ENCODE measurements at places on chromosomes 4 and X.

GRCh38 chrX:97402333-97402732, 518.6 kb downstream of the RPA4 start:
- no peak for DNase-seq

DNA sequence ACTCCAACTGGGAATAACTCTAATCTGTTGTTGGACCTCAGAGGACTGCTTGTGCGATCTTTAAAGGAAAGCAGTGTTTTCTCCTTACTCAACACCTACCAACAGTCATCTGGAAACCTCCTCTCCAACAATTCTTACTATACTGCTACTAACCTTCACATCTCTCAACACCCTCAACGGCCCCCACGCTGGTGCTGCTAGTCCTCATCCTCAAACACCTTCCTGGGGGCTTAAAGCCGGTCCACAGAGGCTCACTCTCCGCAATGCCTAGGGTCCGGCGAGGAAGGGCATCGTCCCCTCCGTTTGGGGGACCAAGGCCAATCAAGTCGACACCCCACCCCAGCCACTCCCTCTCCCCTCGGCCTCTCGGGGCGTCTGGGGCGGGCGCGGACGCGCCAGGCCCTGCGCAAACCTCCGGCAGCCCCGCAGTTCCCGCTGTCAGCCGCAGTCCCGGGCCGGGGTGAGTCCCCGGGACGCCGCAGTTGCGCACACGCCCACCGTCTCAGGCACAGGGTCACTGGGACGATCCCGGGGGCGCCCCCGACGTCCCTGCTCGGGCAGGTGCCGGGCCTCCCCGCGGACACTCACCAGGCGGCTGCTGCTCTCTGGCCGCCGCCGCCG, 418 bp downstream of the TAB3 start:
- no peak for DNase-seq

- no peak for DNase-seq
Measured at GRCh38 chrX:24243188-24243587, 70.7 kb downstream of the SUPT20HL2 start.

DNA sequence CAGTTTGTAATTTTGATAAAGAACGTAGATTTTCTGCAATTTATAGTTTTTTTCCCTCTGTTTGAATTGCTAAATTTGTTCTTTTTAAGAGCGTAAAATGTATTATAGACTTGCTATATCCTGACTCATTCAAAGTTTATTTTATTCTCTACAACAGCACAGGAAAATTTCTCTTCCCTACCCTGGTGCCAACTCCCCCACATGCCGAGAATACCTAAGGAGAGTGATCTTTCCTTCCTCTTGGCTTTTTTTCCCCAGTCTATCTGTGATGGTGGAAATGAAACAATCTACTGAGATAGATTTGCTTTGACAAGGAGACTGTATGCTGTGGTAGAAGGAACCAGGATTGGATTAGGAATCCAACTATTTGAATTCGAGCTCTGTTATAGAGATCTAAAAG, 271.6 kb downstream of the TLL1 start:
- DNase-seq: no peak

- DNase-seq: no peak
Measured at GRCh38 chr4:153520801-153521329, 54.7 kb downstream of the TMEM131L start.

- DNase-seq: no peak
Measured at GRCh38 chr4:171650543-171650942, 162.7 kb upstream of the GALNTL6 start.

GRCh38 chr4:86243750-86244149, 116.1 kb downstream of the MAPK10 start:
- DNase-seq: no peak

GRCh38 chrX:7950865-7951264, 23.7 kb upstream of the PNPLA4 start:
- no peak for DNase-seq

DNA sequence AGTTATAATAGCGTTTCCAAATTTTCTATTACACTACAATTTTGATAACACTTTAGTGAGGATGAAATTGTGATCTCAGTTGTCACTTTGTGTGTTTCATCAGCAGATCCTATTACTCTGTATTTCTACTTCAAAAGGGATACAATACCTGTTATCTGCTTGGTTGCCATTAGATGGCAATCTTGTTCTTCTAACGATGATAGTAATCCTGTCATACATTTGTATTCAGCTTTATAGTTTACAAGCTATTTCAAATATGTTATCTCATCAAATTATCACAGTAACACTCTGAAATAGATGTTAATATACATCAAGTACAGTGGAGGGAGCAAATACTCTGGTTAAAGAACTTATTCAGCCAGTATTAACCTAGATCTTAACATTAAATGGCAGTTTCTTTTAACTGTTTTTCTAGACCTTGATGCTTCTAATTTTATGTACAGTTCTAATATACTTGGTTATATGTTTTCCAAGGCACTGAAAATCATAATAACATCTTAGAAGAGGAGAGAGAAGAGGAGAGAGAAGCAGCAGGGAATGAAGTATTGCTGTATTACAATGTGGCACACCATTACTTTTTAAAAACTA, 292.0 kb downstream of the CCSER1 start:
- no peak for DNase-seq

GRCh38 chr4:16110661-16111290, 27.0 kb upstream of the PROM1 start:
- no peak for DNase-seq

DNA sequence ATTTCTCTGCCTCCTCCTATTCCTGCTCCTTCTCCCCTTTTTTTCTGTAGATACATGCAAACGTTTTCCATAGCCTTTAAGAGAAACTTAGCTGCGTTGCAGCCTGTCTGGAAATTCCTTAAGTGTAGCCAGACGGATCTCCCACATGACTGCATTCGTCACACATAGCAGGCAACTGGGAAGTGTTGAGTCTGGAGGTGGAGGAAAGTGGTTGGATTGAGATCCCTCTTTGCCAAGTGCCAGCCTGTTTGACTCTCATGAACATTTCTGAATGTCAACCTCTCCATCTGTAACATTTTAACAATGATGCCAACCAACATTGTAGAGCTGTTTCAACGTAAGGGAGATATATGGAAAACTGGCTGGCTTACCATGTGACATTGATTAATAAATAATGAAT, 45.1 kb upstream of the FAM9A start:
- DNase-seq: no peak

DNA sequence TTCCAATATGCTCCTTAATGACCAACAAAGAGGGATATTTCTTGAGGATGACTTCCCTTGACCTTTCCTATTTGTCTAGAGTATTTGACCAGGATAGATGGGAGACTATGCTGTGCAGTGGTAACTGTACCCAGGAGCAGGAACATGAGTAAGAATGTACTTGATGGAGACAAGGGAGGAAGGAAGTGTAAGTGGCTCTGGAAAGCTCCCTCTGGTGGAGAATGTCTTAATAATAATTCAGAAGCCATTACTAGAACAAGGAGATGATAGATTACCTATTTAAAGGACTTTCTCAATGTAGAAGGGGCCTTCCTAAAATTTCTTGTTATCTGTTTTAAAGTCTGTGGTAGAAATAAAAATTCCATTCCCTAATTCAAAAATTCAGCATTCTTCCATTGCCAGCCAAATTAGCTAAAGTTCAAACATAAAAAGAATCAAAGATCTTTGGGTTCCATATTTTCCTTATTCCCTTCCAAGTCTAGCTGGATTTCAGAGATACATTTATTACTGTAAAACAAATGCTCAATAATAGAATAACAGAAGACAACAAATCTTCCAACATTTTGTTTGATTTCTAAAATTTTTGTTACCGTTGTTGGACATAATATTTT, 83.8 kb downstream of the GRID2 start:
- DNase-seq: no peak

DNA sequence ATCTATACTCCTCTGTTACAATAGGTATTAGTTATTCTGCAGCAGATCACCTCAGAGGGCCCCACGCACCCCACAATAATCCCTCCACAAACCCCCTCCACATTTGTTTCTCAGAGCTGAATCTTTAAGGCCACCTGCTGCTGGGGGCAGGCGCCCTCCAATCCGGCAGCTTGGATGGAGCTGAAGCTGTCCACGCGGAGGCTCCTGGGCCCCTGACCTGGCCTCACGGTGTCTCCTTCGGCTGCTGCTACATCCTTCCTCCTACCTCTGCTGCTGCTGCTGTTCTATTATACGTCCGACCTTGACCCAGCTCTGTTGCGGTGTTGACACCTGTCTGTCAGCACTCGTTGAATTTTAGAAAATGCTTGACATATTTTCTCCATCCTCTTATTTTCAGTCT, 430.2 kb upstream of the ZFP42 start:
- no peak for DNase-seq

- no peak for DNase-seq
Measured at GRCh38 chr4:3515646-3516045, 16.6 kb downstream of the LRPAP1 start.

GRCh38 chr4:26557164-26557563, 26.7 kb upstream of the TBC1D19 start:
- no peak for DNase-seq

DNA sequence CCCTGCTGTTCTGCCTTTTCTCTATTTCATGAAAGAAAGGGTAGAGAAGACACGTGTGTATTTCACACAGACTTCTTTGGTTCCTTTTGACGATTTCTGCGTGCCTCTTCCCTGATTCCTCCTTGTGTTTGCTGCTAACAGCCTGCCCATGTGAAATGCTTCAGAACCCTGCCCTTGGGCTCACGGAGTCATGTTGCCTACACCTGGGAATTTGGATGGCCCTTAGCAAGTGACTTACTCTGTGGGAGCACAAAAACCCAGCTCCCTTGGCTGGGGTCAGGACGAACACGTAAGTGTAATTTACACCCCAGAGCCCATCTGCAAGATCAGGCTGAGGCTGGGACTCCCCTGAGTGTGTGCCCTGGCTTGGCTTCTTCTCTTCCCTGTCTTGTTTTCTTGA, 220.3 kb upstream of the BCOR start:
- DNase-seq: no peak

DNA sequence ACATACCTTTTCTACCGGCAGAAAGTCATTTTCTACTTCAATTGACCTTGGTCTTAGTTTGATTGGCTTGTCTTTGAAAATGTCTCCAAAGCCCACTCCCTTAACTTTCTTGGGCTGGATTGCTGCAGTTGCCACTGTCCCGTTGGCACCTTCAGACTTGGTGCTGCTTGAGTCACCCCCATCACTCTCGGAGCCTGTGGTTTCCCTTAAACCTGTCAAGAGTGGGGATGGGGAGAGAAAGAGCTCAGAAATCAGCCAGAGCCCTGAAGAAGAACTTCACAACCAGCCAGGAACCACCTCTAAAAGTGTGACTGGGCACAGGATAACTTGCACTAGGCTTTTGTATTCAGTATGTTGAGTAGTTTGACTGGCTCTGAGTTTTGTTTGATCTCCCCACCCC, 168.5 kb upstream of the MAP3K15 start:
- peak; percentile 41 for DNase-seq

GRCh38 chr4:87516683-87517082, 12.5 kb downstream of the SPARCL1 start:
- DNase-seq: no peak

DNA sequence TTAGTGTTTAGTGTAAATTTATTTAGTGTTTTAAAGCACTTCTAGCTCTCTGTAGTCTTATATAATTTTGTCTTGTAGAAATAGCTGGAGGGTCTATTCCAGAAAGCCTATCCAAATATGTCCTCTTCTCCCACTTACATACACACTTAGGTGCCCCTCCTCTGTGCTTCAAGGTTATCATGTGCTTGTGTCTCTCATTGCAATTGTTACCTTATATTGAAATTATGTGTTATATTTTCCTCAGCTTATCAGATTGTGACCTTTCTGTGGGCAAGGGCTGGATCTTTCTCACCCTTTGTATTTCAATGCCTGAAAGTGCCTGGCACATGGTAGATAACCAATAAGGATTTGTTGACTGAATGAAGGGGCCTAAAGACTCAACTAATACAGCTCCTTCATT, 18.4 kb downstream of the WDR44 start:
- no peak for DNase-seq

DNA sequence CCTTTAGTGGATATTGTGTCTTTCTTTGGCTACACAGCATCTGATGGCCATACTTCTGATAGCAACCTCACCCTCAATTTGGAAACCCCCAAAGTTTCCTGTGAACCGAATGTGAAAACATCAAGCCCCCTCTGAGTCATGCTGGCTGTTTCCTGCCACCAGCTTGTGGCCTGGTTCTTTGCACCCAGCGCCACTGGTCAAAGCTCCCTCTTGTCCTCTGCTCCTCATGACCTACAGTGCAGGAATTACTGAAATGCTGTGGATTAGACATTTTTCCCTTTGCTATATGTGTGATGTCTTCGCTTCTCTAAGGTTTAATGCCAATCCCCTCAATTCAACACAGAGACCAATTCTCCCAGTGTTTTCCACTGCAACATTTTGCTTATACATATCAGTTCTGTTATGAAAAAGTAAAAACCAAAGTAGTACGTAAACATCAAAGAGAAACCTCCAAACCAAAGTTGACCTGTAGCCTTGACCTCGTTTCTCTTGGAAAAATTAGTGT, 224.0 kb upstream of the TENM3 start:
- DNase-seq: no peak

Measured in CD4-positive, alpha-beta T cell treated with Interleukin-2 at 100 ng/mL for 4 hours (primary cell).